Calu3 (cell line): ENCODE measurements at places on chromosomes 11 and 22.

- DNase-seq, result peak; percentile 11
Observed at GRCh38 chr22:28443526-28443876, 236.1 kb downstream of the TTC28 start.

GRCh38 chr22:37340331-37341262 lies 58.3 kb downstream of the CYTH4 start:
- DNase-seq, result no peak

GRCh38 chr11:102306048-102306597 lies 11.2 kb upstream of the BIRC3 start:
- peak; percentile 80 for DNase-seq

DNA sequence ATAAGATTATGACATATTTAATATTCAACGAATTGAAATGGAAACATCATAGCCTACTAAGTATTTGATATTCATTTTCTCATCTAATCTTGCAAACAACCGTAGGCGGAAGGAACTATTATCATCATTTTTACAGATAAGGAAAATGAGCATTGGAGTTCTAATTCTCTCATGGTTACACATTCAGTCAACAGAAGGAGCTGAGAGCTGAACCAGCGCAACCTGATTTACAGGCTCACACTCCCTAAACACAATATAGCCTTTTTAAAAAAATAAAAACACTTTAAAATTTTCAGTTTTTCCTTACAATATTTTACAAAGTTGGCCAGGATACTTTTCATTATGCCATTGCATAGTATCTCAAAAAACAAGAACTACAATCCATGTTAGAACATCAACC lies 74.8 kb downstream of the APOL5 start:
- peak; percentile 13 for DNase-seq

GRCh38 chr22:17994424-17995108 lies 29.8 kb downstream of the MICAL3 start:
- DNase-seq, result no peak

GRCh38 chr11:116871248-116871647 lies 33.8 kb upstream of the APOA1 start:
- DNase-seq, result no peak

DNA sequence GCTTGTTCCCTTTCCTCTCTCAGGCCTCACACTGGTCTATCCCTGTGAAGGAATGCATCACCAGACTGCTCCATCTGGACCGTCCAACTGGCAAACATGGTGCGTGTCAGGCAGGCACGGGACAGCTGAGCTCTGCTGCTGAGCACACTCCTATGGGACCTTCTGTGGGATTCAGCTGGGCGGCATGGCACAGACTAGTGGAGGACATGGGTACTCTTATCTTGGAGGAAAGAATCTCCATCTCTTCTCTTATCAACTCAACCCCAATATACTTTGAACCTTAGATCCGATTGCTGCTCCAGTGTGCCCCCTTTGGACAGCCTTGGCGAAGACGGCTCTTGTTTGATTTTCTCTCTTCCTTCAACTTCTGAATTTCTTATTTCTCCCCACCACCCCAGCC lies 593.6 kb downstream of the ETS1 start:
- no peak for DNase-seq

DNA sequence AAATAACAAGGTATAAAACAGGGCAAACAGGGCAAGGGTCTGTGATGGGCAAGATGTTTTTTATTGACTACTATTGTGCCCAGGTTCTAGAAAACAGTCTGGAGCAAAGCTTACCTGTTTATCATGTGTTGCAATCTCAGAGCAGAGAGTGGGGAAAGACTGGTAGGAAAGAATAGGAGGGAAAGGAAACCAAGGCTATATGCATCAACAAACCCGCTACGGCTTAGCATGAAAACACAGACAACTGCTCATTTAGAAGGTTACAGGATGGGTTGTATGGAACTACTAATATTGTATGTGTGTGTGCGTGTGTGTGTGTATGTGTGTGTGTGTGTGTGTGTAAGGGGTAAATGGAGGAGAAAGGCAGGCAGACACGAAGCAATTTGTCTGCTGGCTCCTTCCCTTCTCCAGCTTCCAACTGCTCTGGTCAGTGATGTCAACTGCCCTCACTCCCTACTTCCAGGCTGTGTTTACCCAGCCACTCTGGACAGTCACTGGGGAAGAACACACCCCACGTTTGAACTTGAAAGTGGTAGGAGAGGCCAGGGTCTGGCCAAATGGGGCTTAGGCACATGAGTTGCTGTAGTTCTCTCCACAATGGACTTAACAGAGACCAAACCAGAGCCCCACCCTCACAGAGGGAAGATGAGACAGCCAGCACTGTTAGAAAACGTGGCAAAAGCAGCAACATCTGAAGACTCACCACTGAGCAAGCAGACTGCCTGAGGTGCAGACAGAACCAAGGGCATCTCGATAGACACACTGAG lies 47.0 kb downstream of the GAB2 start:
- no peak for DNase-seq

GRCh38 chr11:120256178-120256577 lies 16.2 kb downstream of the POU2F3 start:
- DNase-seq, result no peak

- DNase-seq, result no peak
Observed at GRCh38 chr11:41283191-41283930, 176.1 kb downstream of the LRRC4C start.

DNA sequence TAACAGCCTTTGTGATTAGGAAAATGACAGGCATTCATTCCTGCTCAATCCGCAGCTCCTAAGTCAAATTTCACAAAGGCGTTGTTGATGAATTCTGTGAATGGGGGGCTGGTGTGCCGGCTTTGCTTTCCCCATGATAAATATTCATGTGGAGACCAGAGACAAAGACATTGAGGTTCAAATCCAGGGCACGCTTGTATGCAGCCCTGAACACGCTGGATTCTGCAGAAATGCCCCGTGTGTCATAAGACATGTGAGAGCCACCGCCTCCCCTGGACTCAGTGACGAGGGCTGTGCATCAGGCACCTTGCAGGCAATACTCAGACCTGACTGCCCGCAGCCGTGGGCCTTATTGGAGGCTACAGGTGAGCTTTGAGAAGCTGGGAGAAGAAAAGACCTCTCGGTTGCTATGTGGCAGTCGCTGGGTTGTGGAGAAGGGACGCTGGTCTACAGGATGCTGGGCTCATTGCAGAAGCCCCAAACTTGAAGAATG lies 906.2 kb downstream of the BRD1 start:
- no peak for DNase-seq

- DNase-seq, result no peak
Observed at GRCh38 chr11:92458486-92458885, 233.9 kb downstream of the FAT3 start.

GRCh38 chr22:39973656-39974055 lies 13.5 kb downstream of the TMA7B start:
- no peak for DNase-seq

- DNase-seq, result no peak
Observed at GRCh38 chr11:122707111-122707510, 51.6 kb downstream of the UBASH3B start.

- DNase-seq, result no peak
Observed at GRCh38 chr11:36467916-36468315, 42.2 kb downstream of the TRAF6 start.

DNA sequence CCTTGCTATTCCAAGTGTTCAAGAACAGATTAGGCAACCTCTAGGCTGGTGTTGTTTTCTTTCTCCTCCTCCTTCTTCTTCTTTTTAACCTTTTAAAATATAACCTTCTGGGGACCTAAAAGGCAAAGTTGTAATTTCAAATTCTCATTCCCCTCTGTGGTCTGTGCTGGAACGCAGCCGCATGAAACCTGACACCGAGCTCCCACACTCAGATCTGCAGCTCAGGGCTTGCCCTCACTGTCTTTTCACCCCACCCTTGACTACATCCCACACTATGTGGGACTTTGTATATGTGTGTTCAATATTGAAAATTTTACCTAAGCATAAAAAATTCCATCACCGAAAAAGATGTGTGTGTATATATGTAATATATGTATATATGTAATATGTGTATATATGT lies 62.0 kb upstream of the ARHGAP42 start:
- DNase-seq, result no peak
